ENCODE measurements at places on chromosomes 13 and 19.

DNA sequence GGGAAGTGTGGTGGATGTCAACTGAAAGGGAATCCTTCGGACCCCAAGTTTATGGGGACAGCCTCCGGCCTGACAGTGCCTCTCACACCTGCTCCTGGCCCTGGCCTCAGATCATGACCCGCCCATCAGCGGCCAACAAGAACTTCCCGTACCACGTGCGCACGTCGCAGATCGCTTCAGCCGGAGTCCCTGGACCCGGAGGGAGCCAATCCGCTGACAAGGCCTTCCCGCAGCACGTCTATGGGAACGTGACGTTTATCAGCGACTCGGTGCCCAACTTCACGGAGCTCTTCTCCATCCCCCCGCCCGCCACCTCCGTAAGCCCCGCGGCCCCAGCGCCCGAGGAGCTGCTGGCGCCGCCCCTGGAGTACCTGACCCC lies 2.0 kb upstream of the MEGF8 start:
- DNase-seq = no peak

DNA sequence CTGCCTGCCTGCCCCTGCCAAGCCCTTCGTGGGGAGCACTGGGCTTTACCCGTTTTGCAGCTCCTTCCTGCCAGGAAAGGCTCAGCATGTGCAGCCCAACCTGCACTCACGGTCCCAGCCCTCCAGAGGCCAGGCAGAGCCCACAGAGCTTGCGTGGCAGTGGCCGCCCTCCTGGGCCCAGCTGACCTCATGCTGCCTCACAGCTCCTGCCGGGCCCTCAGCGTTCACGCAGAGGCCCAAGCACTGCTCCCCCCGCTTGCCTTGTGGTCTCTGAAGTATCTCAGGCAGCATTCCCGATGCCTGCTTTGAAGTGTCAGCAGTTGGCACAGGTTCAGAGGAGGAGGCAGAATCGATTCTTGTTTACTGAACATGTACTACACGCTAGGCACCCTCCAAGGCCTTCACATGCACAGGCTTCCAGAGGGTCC lies 32.5 kb downstream of the CAPN12 start:
- no peak for DNase-seq

DNA sequence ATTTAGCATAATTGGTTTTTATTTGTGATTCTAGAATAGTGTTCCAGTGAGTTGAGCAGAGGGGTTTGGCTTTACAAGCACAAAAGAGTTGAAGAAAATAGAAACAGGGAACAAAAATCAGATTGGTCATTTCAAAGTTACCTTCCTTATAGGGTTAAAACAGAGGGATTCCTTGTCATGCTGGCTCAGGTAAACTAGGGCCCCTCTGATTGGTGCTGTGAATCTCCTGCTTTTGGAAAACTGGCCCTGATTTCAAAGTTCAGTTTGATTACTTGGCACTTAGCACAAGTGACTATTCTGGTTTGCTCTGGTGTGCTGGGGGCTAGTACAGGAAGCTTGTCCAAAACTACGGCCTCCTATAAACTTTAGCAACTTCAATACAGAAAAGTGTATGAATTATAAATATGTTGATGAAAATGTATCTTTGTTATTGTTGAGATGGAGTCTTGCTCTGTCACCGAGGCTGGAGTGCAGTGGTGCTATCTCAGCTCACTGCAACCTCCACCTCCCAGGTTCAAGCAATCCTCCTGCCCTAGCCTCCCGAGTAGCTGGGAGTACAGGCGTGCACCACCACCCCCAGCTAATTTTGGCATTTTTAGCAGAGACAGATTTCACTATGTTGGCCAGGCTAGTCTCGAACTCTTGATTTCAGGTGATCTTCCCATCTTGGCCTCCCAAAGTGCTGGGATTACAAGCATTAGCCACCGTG lies 1.9 kb upstream of the MRPS31 start:
- DNase-seq = no peak

- DNase-seq = no peak
Observed at GRCh38 chr13:51158880-51159518, 47.9 kb upstream of the C13orf42 start.

All from activated CD8-positive, alpha-beta memory T cell treated with anti-CD3 and anti-CD28 coated beads for 48 hours (primary cell).